Stimulated activated CD8-positive, alpha-beta memory T cell treated with anti-CD3 and anti-CD28 coated beads, Interleukin-4, amount 100 ng/mL, for 48 hours (primary cell): ENCODE measurements at places on chromosomes 4 and X.

DNA sequence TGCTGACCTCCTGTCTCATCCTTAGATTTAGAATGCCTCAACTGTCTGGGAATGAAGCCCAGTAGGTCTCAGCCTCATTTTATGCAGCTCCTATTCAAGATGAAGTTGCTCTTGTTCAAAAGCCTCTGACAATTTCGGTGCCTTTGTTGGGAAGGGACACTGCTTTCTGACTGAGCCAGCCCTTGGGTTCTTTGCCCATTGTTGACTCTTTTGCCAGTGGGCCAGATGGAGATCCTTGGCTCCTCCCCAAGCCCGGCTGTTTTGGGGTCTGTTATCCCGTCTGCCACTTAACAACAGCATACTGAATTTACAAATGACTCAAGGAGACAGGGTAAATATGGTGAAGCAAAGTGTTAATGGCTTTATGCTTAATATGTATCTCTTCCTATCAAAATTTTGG, 58.3 kb upstream of the PRKX start:
- DNase-seq = no peak

DNA sequence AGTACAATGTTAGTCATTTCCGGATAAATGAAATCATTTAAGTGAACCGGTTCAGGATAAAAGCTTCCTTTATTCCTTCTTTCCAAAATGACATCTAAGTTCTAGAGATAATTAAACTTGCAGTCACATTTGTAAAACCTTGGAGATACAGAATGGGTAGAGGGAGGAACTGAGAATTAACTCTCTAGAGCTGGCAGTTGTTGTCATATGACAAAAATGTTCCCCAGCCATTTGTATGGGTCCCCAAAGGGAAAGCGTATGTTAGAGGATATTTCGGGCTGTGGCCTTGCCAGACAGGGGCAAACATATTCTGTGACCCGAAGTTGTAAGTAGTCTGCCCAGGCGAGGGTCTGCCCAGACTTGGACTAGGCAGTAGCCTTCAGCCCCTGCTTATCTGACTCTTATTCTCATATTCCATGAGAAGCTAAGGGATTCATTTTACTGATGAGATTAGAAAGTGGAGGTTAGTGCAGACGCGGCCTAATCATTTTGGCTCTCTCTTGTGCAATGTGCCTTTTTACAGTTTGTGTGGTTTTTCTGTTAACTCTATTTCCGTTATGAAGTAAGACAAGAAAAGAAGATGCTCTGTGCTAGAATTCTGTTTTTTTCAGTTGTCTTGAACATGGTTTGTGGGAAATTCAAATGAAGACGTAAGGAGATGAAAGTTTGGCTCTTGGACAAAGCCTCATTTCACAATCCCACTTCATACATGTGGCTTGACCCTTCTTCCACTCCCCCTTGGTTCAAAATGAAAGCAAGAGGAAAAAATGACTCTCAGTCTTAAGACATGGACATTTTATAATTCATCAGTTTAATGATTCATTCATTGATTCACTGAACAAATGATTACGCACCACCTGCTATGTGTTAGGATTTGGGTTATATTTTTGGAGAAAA, 2394.2 kb upstream of the AGA start:
- DNase-seq = no peak

DNA sequence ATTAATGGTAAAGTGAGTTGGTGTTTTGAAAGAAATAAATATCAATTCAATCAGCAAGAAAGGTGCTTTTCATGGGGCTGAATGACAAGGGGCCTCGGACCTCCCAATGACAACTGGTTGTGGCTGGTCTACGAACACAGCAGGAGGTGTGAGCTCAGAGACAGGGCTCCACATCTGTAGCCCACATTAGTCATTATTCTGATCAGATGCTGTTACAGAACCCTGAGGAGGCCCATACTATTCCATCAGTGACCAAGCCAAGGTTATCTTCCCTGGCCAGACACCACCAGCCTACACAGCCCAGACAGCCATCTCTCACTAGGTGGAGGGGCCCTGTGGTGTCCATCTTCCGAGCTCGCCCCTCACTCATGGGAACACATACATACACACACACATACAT, 168.8 kb downstream of the SH3KBP1 start:
- no peak for DNase-seq

GRCh38 chr4:163121689-163122088, 45.0 kb downstream of the NAF1 start:
- DNase-seq = no peak

GRCh38 chrX:15471028-15471427, 22.1 kb downstream of the PIR start:
- peak; percentile 61 for DNase-seq

GRCh38 chr4:7466904-7467303, 32.2 kb upstream of the PSAPL1 start:
- DNase-seq = no peak

DNA sequence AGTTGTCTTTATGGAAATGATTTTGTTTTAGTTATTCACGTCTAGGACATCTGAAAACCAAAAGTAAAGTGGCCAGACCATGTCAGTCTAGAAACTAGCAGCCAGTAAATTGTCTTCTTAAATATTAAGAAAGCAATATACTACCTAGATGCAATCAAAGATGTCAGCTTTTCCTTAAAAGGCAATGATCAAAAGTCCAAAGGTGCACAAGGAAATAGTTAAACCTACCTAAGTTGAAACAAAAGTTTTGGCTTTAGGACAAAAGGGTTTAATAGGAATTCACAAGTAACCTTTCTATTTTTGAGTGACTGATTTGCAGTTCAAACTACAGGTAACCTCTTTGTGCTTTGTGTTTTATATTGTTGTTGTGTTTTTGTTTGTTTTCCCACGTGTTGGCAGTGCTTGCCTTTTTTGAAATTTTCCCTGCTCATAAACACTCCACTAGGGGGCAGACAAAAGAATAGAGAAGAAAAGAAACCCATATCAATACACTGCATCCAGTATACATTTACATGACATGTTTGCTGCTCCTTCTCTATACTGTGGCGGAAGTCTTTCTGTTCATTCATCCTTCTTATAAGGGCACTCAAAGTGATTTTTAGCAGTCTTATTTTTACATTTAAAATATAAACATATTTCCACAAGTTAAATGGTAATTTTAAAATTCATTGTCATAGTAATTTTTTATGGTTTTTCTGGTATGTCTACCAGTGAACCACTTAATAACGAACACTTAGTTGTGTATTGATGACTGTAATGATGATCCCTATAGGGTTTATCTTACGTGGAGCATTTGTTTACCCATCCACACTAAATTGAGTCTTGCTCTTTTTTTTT, 62.7 kb downstream of the GAB1 start:
- no peak for DNase-seq

- DNase-seq = no peak
These were observed 68.4 kb downstream of the PDLIM5 start for GRCh38 chr4:94519925-94520789.

DNA sequence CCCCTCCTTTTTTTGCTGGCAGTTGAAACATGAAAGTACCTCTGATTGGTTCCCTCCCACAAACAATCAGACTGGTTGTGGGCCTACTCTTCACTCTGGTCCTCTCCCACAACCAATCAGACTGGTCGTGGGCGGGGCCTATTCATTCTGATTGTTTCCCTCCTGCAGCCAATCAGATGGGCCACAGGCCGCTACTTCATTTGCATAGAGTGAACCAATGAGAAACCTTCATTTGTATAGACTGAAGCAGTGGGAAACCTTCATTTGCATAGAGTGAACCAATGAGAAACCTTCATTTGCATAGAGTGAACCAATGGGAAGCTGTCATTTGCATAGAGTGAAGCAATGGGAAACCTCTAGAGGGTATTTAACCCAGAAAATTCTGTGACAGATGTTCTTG, 55.2 kb downstream of the TRMT44 start:
- DNase-seq = no peak

GRCh38 chr4:158033416-158034120, 139.3 kb downstream of the GASK1B start:
- DNase-seq = no peak

- DNase-seq = no peak
These were observed 56.9 kb upstream of the STS start for GRCh38 chrX:7090641-7091040.

DNA sequence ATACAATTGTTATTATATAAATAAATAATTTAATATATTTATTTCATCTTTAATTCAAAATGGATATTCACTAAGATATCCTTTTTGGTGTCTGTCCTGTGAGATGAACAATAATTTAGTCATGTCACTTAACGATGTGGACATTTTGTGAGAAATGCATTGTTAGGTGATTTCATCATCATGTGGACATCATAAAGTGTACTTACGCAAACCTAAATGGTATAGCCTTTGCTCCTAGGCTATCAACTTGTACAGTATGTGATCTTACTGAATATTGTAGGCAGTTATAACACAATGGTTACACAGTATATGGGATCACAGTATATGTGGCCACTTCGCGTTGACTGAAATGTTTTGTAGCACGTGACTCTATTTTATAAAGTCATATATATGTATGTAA, 20.2 kb upstream of the CHRNA9 start:
- DNase-seq = no peak

- DNase-seq = no peak
These were observed 9.2 kb downstream of the MAD2L1 start for GRCh38 chr4:120057416-120057815.

- no peak for DNase-seq
These were observed 27.5 kb downstream of the PCYT1B start for GRCh38 chrX:24619647-24620046.

- DNase-seq = no peak
These were observed 6.5 kb downstream of the TEX13D start for GRCh38 chrX:124338733-124339514.

- DNase-seq = no peak
These were observed 107.6 kb upstream of the PACRGL start for GRCh38 chr4:20592663-20593062.

DNA sequence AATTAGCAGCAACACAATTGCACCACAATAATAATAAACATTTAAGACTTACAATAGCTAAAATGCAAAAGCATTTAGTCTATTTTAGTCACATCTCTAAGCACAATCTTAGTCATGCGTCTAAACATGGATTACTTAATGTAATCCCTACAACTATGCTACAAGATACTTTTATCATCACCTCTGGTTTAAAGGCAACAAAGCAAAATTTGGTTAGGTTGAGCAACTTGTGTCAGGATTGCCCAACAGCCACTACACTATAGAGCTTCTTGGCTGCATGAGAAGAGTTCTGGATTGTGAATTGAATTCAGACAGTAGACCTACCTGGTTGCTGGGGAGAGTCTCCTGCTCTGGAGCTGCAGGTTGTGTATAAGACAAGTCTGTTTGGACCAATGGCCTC, 146.5 kb upstream of the PUDP start:
- no peak for DNase-seq

DNA sequence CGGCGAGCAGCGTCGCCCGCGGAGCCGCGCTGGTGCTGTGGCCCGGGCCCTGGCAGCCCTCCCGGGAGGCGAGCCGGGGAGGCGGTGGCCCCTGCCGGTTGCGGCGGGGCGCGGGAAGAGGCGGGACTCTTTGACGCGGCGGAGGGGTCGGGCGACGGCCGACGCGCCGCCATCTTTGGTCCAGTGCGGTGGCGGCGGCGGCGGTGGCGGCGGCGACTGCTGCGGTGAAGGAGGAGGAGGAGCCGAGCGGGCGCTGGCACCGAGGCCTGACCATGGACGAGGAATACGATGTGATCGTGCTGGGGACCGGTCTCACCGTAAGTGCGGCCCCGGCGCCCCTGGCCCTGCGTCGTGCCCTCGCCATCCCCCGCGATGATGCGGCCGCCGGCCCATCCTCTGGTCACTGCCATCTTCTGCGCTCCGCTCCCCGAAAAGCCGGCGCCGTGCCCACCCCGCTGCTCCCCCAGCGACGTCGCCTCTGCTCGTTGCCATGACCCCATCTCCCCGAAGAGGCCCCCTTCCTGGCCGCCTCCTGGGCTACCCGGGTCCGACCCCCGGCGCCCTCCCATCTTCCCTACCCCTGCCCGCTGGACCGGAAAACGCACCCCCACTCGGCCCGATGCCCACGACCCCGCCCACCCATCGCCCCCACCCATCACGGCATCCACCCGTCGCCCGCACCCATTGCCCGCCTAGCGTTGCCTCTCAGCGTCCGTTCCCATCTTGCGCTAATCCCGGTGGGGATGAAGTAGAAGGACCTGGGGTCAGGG, at the start of gene GDI1:
GDI1 (plus strand) TSS at position 172 of the 770 bp plus-strand sequence; CDS start at position 273, 101 bp downstream.
- DNase-seq = peak; percentile 71

DNA sequence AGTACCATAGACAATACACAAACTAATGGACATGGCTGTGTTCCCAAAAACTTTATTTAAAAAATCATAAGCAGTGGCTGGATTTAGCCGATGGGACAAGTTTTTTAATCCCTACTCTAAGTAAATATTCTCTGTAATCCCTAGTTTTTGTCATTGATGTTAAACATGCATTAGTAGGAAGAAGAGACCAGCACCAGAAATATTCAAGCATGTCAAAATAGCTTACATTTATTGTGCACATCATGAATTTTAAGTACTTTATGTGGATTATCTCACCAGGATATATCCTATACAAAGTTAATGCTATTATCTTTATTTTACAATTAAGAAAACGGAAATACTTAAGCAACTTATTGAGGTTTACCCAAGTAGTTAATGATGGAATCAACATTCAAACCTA, 46.0 kb downstream of the HSPA4L start:
- no peak for DNase-seq

DNA sequence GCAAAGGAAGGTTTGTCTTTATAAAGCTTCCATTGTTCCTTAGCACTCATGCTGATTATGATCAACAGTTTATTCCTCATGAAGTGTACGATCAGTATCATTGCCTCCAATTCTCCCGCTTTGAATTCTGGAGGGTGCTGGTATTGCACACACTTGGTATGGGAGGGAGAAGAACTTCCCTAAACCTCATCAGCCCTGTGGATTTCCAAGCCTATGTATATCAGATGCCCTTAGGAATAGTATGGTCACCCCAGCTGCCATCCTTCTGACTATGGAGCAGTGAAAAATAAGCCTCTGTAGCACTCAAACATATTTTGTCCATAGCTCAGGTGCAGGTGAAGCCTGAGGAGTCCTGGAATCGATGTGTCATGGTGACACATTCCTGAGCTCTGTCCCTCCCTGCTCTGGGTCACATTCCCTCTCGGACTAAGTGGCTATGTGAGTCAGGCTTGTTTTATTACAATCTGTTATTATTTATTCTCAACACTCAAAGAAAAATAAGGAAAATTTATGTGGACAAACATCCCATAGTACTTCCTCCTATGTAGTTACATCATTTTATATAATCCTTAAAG, 2.0 kb upstream of the ZDHHC9 start:
- no peak for DNase-seq

DNA sequence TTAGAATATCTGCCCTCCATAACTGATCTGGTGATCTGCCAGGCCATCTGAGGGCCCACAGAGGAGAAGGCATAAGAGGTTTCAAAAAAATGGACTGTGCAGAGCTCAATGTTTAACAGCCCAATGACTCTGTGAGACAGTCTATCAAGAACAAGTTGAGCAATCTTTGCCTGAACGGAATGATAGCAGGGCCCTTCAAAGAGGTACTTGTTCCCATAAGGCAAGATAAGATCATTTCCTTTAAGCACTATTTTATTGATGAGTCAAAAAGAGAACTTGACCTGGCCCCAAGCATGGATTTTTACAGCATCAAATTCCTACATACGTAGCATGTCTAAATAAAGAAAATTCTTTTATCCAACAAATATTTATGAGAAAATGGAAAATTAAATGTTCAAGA, 182.8 kb downstream of the IDS start:
- DNase-seq = no peak

GRCh38 chr4:81622474-81623184, 150.9 kb upstream of the RASGEF1B start:
- no peak for DNase-seq

- DNase-seq = no peak
These were observed 109.3 kb downstream of the FAM53A start for GRCh38 chr4:1574601-1575417.

GRCh38 chr4:94251094-94251493, 43.4 kb downstream of the SMARCAD1 start:
- no peak for DNase-seq
